CD14-positive monocyte (primary cell): ENCODE measurements at places on chromosomes 5 and 9.

DNA sequence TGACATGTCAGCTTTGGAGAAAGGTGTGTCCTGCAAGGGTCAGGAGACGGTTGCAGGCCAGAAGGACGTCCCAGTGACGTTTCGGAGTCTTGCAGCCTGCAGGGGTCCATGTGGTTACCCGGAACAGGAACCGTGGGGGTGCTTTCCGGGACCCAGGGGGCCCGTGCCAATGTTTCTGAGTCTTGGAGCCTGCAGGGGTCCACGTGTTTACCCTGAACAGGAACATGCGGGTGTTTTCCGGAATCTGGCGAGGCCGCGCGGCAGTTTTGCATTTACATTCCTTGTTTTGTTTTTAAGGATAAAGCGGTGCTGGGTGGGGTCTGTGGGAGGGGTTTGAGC lies 30.6 kb downstream of the NKD2 start:
- no peak for DNase-seq

- no peak for DNase-seq
These were observed 34.4 kb downstream of the NCS1 start for GRCh38 chr9:130206579-130206978.

GRCh38 chr5:139968547-139969261 lies 74.4 kb downstream of the NRG2 start:
- DNase-seq, result peak; percentile 74

DNA sequence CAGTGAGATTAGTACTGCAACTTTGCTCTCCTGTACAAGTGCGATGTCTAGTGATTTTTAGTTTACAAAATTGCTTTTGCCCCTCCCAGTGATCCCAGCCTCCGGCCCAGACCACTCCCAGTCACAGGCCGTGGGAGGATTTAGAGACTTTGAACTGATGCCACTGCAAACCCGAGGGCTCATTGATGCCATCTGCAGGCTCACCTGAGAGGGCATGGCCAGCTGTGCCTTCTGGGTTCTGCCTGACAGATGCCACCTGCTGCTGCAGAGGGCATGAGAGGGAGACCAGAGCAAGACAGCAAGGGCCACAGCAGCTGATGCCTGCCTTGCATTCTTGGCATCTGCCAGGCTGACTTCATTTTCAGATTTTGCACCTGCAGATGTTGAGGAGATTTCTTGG lies 593.8 kb downstream of the CDK5RAP2 start:
- DNase-seq, result no peak

DNA sequence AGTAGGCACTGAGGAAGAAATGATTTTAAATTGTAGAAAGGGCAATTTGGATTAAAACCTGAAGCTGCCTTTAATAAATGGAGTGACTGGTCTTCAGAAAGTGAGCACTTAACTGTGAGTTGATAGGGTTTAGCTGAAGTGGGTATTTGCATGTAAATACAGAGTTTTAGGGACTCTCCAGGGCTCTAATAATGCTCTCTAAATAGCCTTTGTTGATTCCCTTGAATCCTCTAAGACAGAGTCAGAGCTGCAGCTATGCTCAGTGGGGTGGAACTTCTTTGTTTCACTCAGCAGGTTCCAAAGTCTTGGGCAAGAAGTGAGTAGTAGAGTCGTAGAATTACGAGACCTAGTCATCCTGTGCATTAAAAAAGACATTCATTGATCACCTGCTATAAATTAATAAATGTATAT lies 21.4 kb downstream of the GLRA1 start:
- no peak for DNase-seq

DNA sequence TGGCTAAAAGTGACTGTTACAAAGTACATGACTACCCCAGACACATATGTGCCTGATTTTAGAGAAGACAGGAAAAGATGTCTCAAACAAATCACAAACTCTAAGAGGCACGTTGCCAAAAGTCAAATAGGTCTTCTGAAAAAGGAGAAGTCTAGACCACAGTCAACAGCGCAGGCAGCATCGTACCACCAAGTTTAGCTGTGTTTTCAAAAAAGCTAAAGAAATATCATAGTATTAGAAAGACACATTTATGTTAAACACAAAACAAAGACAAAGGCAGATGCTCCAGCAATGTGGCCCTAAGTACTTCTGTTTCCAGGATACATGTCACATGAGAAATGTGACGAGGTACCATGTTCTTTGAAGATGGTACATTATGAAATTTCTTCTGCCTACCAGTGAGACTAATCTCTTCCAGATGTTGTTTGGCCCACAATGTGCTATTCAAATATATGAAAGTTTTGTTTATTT lies 43.5 kb downstream of the LPAR1 start:
- DNase-seq, result peak; percentile 45

GRCh38 chr9:81474125-81474524 lies 215.2 kb downstream of the TLE1 start:
- DNase-seq, result no peak

- DNase-seq, result no peak
These were observed 29.6 kb downstream of the ADRB2 start for GRCh38 chr5:148856009-148856367.

DNA sequence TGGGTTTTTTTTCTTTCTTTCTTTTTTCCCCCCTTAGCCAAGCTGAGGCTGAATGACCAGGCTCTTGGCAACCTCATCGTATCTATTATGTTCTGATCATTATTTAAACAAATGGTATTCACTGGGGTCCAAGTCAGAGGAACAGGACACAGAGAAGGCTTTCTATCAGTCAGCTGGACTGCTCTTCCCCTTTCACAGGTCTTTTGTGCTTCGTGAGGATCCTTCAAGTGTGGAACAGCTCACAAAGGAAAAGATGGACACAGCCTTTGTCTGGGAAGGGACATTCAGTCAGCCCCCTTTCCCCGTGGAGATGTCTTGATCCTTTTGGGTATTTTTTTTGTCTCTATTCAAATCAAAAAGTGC lies 54.2 kb upstream of the DPYSL3 start:
- DNase-seq, result no peak

- DNase-seq, result no peak
These were observed 118.0 kb upstream of the BRINP1 start for GRCh38 chr9:119487118-119487827.

- no peak for DNase-seq
These were observed 15.4 kb upstream of the RANBP17 start for GRCh38 chr5:170846416-170846815.

GRCh38 chr9:76401580-76402354 lies 7.5 kb upstream of the RFK start:
- DNase-seq, result no peak
